ENCODE measurements at places on chromosomes 7 and 10.

DNA sequence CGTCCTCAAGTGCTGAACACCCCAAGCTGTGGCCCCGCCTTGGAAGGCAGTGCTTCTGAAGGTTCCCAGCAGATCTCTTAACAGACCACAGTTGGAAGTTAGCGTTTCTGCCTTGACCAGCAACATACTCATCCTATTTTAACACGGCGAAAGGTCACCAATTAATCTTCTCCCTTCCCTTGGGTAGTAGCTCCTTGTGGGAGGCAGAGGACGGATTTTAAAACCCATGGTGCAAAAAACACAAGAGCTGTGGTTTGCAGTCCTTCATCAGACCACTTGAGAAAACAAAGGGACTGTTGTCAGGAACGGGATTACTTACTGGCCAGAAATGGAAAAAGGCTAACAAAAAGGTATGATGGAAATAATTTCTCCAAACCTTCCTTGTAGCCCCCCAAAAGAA, 87.3 kb downstream of the BEND7 start:
- no peak for DNase-seq

DNA sequence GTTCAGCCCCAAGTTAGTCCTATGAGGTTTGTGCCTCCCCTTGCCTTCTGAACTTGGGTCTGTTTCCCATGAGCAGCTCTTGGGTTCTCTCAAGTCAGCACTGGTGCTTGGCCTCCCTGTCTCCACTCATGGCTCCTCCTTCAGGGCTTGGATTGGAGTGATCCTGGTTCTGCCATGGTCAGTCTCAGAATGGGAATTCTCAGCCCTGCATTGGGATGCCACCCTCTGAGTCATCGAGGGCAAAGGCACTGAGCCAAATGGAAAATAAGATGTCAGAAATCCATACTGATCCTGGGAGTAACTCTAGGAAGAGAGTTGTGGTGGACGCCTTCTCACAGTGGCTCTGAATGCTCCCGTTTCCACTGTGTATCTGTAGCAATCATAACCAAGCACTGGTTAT, 233.4 kb upstream of the HABP2 start:
- DNase-seq = no peak

DNA sequence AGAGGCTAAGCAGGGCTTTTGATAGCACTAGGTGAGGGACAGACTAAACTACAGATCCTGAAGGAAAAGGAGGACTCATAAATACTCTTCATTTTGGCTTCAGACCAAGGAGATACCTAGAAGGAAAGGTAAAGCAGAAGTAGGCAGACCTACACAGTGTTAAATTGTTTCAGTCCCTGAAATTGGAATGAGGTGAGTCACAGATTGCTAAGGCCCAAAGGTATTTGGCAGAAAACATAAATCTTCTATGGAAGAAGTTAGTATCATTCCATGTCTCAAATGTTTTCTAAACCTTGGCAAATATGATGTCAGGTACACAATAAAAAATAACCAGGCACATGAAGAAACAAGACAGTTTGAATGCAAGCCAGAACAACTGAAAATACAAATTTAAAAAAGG, 30.0 kb downstream of the MTERF1 start:
- no peak for DNase-seq

- no peak for DNase-seq
Measured at GRCh38 chr10:9766762-9767161, 1250.9 kb upstream of the CELF2 start.

DNA sequence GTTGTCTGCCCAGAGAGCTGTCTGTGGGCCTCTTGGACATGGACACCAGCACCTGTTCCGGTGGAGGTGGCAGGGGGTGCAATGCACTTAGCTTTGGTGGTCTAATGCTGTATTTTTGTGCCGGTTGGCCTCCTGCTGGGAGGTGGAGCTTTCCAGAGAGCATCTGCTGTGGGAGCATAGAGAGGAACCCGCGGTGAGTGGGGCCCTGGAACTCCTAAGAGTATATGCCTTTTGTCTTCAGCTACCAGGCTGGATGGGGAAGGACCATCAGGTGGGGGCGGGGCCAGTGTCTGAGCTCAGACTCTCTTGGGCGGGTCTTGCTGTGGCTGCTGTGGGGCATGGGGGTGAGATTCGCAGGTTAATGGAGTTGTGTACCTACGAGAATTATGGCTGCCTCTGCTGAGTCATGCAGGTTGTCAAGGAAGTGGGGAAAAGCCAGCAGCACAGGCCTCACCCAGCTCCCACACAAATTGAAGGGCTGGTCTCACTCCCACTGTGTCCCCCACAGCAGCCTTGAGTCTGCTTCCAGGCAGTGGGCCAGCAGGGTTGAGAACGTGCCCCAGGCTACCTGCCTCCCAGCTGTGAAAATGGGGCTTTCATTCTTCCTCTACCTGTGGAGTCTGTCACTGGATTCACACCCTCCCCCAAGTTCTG, 29.0 kb downstream of the JAKMIP3 start:
- DNase-seq = no peak

DNA sequence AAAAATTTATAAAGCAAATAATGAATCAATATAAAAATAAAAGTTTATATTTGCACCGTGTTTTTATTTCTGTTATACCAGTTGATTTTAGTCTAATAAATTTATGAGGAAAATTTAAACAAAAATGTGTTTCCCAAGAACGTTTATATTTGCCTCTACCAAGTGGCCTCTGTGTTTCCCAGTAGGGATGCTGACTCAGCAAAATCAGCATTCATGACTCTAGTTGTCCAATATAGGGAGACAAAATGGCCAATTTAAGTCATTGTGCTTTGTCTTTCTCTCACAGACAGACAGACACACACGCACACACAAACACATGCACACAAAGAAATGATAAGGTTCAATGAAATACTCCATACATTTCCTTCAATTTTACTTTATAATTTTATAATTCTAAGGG, 942.5 kb upstream of the ZWINT start:
- DNase-seq = no peak

- DNase-seq = no peak
Measured at GRCh38 chr7:2521341-2521745, 1.8 kb downstream of the LFNG start.

DNA sequence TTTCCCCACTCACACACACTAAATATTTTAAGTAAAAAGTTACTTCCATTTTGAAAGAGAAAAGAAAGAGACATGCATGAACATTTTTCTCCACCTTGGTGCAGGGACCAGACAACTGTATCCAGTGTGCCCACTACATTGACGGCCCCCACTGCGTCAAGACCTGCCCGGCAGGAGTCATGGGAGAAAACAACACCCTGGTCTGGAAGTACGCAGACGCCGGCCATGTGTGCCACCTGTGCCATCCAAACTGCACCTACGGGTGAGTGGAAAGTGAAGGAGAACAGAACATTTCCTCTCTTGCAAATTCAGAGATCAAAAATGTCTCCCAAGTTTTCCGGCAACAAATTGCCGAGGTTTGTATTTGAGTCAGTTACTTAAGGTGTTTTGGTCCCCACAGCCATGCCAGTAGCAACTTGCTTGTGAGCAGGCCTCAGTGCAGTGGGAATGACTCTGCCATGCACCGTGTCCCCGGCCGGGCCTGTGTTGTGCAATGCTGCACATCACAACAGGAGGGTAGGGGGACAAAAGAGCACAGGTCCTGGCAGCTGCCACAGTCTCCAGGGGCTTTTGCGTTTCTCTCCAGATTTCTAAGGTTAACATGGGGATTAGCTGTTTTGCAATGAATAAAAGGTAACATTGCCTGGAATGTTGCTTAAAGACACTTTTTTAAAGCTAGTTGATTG, 146.5 kb downstream of the EGFR start:
- no peak for DNase-seq

DNA sequence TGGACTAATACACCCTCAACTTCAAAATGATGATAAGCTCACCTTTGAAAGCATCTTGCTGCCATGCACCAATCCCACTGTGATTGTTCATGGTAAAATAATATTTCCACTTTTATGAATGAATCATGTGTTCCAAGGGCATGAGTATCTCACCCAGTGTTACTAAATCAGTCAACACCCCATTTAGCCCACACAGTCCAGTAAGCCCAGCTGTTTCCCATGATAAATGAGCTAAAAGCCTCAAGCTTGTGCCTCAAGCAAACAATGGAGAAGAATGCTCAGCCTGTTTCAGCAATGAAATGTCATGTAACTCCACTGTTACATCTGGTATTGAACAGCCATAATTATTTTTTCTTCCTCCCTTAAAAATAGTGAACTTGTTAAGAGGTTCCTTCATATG, 442.5 kb downstream of the XPNPEP1 start:
- no peak for DNase-seq

DNA sequence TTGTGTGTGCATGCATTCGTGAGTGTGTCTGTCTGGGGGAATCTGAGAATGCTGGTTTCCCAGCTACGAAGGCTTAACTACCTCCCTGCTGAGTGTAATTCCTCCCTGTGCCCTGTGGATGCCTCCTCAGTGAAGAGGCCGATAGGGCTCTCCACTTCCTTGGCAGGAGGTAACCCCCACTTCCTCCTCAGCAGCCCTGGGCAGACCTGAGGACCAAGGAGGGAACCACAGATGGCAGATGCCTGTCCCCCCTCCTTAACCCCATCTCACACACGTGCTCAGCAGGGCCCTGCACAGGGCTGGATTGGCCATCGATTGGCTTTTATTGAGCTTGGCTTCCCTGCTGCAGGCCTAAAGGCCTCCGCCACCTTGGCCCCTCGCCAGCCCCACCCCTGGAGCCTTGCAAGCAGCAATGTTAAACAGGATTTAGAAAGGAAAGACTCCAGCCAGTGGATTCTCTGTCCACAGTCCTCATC, 45.6 kb upstream of the LRRC4 start:
- DNase-seq = no peak

DNA sequence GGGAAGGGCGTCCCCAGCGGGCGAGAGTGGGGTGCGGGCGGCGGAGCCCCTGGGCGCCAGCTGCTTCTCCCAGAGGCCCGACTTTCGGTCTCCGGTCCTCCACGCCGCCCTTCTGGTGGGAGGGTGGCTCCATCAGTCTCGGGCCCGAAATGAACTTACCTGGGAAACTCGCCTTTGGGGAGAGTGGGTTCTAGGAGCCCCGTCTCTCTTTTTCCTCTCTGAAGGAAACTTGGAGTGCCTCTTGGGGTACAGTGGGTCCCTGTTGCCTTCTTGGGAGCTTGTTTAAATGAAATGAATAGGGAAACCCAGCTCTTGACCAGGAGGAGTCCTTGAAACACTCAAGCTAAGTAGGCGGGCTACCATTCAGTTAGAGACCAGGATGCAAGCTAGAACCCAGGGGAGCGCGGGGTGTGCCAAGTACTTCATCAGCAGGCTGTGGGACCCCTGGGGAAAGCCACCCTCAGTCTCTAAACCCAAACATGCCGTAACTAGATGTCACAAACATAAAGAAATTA, 1.3 kb downstream of the SLC26A4 start:
- DNase-seq = no peak

DNA sequence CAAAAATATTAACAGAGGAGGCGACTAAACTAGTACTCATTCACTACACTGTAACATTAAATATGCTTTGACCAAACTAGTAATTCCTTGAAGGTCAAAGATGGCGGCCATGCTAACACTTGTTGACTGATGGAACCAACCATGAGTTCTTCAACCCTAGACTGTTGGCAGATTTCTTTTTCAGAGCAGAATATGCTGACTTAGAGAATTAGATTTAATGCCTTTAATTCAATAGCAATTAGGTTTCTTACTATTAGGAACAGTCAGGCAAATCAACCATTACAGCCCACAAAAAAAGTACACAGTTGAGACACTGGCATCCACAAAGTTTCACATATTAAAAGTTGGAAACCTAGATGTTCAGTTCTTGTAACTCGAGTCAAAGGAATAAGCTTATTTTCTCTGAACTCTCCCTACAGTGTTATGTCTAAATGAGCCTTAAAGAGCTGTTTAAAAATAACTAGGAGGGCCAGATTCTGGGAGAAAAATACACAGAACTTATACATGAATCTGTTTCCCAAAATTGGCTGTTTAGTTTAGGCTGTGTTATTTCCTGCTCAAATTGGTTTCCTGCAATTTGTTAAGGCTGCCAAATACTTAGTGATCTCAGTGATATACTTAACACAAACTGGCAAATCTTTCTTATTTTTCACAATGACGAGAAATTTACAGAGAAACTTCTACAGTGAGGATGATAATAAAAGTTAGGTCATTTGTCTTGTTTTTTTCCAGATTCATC, 17.6 kb downstream of the CHCHD3 start:
- DNase-seq = no peak

DNA sequence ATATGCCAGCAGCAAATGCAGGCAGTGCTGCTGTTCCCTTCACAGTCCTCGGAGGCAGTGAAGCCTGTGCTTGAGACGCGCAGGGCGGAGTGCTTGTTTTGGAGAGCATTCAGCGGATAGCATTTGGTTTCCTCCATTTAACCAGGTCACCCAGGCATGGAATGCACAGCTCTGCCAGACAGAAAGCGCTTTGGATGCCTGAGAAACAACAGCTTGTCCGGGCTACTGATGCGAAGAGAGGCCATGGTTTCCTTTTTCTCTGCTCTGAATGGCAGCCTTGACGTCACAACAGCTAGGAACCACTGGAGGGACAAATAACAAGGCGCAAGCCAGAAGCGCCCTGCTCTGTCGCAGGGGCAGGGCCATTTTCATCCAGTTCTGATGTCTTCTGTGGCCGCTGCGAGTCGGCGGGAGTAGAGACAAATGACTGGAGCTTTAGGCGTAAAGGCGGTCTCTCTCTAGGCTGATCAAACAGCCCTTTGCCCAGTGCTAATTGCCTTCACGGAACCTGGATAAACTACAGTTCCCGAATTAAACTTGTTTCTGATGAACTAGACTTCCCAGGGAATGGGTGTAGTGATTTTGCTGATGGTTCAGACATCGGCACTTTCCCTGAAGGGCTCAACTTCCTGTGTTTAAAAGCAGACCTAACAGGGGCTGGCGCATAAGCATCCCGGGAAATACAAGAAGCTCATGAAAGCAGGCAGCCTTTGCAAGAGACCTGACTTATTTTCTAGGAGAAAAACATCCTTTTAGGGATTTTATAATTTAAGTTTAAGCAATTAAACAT, 187.6 kb upstream of the KLF14 start:
- no peak for DNase-seq

DNA sequence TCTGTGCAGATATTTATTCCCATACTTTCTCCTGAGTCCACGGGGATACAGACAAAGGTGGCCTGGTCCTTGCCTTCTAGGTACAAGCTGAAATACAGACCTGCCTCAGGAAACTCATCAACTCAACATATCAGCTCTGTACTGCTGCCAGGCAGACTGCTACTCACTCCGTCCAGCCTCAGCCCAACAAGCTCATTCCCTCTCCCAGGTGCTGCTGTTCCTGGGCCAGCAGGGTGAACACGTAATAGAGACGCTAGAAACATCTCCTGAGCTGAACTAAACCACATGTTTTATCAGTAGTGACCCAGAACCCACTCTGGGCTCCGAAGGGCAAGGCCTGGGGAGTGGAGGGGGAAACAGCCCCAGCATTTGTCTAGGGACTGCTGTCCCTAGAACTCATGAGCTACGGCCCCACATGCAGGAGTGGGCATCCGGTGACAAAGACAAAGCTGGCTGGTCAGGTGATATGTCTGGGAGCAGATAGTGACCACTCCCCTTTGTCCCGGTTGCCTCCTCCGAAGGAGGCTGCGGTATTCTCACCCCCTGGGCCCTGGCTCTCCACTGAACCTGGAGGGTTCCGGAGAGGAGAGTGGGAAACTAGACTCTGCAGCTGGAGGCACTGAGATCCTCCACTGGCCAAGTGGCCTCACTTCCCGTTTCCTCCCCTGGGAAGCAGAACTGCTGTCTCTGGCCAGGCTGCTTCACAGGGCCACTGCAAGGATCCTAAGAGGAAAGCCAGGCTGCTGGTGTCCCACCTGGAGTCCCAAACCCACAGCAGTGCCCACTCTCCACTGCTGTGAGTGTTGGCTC, 116.1 kb downstream of the FAM53B start:
- no peak for DNase-seq
